ENCODE measurements at places on chromosomes 7 and 10. TPM values are rescaled to one million over a fixed set of nuclear protein-coding genes. Genes with fewer than 3 reads are reported as not detected.

TWNK gene
- 39.3 TPM for total RNA-seq

AKR1C1 gene
- 547 TPM for total RNA-seq

TRIM8 gene
- total RNA-seq = 44.5 TPM

TDRD1 gene
- not detected for total RNA-seq

LGI1 gene
- not detected for total RNA-seq

NEUROG3 gene
- not detected for total RNA-seq

RBP4 gene
- total RNA-seq = 11.8 TPM

PARP12 gene
- 18.2 TPM for total RNA-seq

TMEM213 gene
- not detected for total RNA-seq

CYP2C19 gene
- total RNA-seq = 0.12 TPM

NPVF gene
- not detected for total RNA-seq

GPNMB gene
- 2.5 TPM for total RNA-seq

SLC39A12 gene
- total RNA-seq = not detected

TRIM50 gene
- total RNA-seq = not detected

OPALIN gene
- not detected for total RNA-seq

SYT15B gene
- 2.1 TPM for total RNA-seq

SLC13A1 gene
- total RNA-seq = not detected

All from A549 treated with Mapracorat at 1 μM for 4 hours (cell line).